ENCODE measurements at places on chromosomes 3 and 15. TPM values are rescaled to one million over a fixed set of nuclear protein-coding genes. Genes with fewer than 3 reads are reported as not detected.

Gene RAD54L2
- 32.2 TPM for total RNA-seq

Gene GNL3
- total RNA-seq = 96.2 TPM

Gene GJD2
- total RNA-seq = 14.5 TPM

Gene SCN11A
- total RNA-seq = 1.4 TPM

Gene NOX5
- 0.55 TPM for total RNA-seq

Gene CYP1A2
- not detected for total RNA-seq

Gene NRROS
- total RNA-seq = 4.5 TPM

Gene PPM1L
- 58.1 TPM for total RNA-seq

Gene GABRB3
- total RNA-seq = 44.0 TPM

Gene SGO1
- total RNA-seq = 6.6 TPM

Gene ALPK3
- total RNA-seq = 11.1 TPM

Gene POLR2M
- total RNA-seq = 103 TPM

Gene C3orf20
- total RNA-seq = 0.22 TPM

Gene ZMYND10
- total RNA-seq = 5.7 TPM

Gene CLSTN2
- 26.9 TPM for total RNA-seq

Gene BFSP2
- total RNA-seq = 299 TPM

Gene FGF7
- 15.6 TPM for total RNA-seq

Gene DZIP1L
- total RNA-seq = 43.1 TPM

Gene CPEB1
- 9.8 TPM for total RNA-seq

Gene GRAMD2A
- total RNA-seq = 0.66 TPM

Gene XCR1
- total RNA-seq = not detected

Gene AHSG
- total RNA-seq = not detected

Gene TRIP4
- total RNA-seq = 27.2 TPM

Gene SEMA3F
- 60.7 TPM for total RNA-seq

Gene TMC3
- total RNA-seq = 0.22 TPM

Gene LMOD3
- total RNA-seq = 7.1 TPM

Gene ATP6V1A
- total RNA-seq = 111 TPM

Gene DNAH12
- 0.71 TPM for total RNA-seq

Gene TGM5
- 0.38 TPM for total RNA-seq

Gene GUCA1C
- 14.0 TPM for total RNA-seq

Gene CFAP20DC
- 9.5 TPM for total RNA-seq

Gene TP63
- total RNA-seq = 8.9 TPM

Gene IL5RA
- total RNA-seq = 0.44 TPM

Gene TEX9
- total RNA-seq = 43.3 TPM

Gene CCDC12
- 30.2 TPM for total RNA-seq

Gene MAP6D1
- 2.9 TPM for total RNA-seq

Gene BCL2A1
- total RNA-seq = 1.5 TPM

Gene GOLGA8S
- total RNA-seq = 0.82 TPM

Gene CCR1
- total RNA-seq = 1.7 TPM

Gene PLA2G4D
- total RNA-seq = not detected

Gene HCN4
- total RNA-seq = 2.2 TPM

Gene CCDC191
- 11.7 TPM for total RNA-seq

All from camera-type eye (tissue), 1 donor.